RWPE2 (cell line): ENCODE measurements at places on chromosomes 12 and 14.
A peak's percentile ranks its signal among the peaks of the same experiment; 100 is the strongest.

DNA sequence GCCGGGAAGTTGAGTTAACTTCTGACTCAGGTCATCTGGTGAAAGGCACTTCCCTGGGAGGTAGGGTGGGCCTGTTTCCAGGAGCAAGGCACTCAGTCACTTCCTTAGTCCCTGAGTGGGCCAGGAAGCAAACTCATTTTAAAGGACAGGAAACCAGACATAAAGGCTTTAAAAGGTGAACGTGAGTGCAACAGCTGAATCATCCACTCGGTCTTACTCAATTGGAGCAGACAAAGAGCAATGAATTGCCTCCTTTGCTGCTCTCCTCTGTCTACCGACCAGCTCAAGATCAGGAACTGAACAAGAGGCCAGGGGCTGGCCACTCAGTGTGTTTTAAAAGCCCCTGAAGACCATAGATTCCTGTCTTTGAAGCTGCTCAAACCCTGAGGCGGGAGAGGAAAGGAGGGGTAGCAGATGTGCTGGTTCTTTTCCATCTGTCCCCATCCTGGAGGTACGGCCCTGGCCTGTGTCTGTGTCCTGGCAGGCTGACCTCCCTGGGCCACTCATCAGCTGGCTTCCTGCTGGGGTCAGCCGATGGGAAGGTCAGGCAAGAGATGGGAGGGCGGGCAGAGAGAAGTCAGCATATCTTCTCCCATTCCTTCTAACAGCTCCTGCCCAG, 148.9 kb downstream of the PPM1H start:
- DNase-seq = peak; percentile 87

DNA sequence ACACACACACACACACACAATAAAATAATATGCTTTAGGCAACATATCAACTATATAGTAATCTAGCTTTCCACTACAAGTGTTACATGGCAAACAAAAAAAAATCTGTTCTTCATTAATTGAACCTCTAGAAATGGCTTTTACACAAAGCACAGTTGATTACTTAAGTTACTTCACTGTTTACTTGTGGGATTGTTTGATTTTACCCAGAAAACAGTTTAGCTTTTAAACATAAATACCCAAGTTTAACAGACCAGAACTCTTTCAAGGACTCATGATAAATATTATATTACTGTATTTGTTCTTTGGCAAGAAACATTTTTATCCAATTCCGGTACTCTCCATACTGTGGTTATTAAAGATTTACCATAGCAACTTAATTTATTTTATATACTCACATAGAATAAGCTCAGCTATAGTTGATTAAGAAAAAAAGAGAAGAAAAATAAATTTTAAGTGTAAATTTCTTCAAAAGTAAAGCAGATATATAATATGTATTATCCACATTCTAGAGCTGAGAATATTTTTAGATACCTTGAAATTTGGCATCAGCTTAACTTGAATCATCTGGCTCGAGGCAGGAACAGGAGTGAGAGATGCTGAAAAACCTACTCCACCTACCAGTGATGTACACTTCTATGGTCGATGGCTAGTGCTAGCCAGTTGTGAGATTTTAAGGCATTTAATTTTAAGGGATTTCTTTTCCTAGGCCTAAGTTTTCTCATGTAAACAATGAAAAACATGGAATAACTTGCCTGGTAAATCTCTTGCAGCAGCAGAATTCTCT, 126.0 kb downstream of the BTG1 start:
- DNase-seq = no peak

GRCh38 chr14:92465353-92466055, 48.1 kb upstream of the RIN3 start:
- DNase-seq = no peak

DNA sequence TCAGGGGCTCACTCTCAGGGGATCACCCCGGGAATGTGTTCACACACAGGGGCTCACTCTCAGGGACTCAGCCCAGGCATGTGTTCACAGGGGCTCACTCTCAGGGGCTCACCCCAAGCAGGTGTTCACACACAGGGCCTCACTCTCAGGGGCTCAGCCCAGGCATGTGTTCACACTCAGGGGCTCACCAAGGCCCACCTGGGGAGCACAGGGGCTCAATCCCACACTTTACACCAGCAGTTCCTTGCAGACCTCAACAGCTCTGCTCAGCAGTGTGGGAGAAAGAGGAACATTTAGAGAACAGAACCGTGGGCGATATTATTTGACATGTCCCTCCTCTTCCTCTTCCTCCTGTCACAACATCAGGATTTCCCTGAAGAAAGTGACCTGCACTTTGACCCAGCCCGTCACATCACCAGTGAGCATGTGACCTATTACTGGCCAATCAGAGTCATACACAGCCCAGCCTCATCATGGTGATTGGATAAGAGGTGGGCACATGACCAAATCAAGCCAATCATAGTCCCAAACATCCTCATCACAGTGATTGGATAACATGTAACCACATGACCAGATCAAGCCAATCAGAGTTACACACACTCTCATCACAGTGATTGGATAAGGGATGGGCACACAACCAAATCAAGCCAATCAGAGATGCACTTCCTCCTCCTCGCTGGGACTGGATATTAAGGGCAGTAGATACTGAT, 359.4 kb upstream of the SFSWAP start:
- DNase-seq = no peak

- no peak for DNase-seq
Observed at GRCh38 chr12:90729736-90730135, 225.2 kb downstream of the CCER1 start.

DNA sequence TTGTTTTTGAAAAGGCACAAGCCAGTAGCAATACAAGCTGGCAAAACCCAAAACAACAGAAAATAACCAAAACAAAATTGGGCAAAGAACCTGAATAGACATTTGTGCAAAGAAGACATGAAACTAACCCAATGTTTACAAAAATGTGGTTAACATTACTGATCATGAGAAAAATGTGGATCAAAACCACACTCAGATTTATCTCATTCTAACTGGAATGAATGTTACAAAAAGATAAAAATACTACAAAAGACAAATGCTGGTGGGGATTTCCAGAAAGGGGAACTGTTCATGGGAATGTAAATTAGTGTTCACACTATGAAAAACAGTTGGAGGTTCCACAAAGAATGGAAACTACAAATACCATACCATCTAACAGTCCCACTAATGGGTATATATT, 26.6 kb downstream of the ASCL4 start:
- no peak for DNase-seq

GRCh38 chr12:47270782-47271664, 191.3 kb upstream of the AMIGO2 start:
- peak; percentile 79 for DNase-seq

- DNase-seq = no peak
Observed at GRCh38 chr14:85363358-85363757, 166.6 kb upstream of the FLRT2 start.

DNA sequence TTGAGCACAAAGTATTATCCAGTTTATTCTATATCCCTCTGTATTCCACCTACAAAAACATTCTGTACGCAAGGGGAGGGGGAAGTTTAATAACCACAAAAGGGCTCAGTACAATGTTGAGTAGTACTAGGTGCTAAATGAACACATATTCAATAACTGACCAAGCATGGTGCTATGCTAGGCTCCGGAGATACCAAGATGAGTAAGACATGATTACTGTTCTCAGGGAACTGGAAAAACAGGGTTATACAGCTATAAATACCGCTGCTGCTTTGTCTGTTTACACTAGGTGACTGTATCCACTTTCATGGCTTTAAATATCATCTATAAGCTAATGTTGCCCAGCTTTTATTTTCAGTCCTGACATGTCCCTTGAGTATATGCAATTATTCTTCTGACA, 135.8 kb downstream of the INSM2 start:
- DNase-seq = no peak

DNA sequence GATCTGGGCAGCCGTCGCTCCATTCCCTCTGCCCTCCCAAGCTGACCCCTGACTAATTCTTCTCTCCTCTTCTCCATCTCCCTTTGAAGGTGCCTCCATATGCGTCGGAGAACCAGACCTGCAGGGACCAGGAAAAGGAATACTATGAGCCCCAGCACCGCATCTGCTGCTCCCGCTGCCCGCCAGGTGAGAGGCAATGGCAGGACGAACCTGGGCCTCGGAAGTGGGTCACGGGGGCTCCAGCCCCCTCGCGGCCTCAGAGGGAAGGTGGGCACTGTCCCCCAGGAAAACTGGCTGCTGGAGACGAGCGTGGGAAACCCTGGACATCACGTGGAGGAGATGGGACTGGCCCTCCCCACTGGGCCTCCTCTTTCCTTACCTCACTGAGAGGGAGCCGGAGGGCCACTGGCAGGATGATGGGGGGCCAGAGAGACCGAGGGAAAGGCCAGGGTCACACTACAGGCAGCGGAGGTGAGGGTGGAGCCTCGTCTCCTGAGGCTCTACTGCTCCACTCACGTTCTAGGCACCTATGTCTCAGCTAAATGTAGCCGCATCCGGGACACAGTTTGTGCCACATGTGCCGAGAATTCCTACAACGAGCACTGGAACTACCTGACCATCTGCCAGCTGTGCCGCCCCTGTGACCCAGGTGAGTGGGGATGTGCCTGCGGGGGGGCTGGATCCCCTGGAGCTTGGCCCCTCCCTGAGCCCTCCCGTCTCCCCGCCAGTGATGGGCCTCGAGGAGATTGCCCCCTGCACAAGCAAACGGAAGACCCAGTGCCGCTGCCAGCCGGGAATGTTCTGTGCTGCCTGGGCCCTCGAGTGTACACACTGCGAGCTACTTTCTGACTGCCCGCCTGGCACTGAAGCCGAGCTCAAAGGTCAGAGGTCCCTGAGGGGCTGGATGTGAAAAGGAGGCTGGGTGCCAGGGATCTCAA, 806 bp downstream of the LTBR start:
- DNase-seq = no peak

DNA sequence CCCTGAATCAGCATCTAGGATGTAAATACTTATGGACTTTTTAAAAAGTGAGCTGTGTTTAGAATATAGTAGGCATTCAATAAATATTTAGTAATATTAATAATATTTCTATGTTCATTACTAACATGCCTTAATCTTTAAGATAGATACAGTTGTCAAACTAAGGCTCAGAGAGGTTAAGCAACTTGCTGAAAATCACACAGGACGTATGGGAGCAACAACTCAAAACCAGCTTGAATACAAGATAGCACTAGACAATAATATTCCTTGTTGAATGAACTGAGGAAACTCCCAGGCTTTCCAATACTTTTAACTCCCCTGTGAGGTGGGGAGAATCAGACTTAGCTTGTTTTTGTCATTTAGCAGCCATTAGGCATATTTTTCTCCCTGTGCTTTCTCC, 45.3 kb downstream of the LLPH start:
- DNase-seq = no peak

DNA sequence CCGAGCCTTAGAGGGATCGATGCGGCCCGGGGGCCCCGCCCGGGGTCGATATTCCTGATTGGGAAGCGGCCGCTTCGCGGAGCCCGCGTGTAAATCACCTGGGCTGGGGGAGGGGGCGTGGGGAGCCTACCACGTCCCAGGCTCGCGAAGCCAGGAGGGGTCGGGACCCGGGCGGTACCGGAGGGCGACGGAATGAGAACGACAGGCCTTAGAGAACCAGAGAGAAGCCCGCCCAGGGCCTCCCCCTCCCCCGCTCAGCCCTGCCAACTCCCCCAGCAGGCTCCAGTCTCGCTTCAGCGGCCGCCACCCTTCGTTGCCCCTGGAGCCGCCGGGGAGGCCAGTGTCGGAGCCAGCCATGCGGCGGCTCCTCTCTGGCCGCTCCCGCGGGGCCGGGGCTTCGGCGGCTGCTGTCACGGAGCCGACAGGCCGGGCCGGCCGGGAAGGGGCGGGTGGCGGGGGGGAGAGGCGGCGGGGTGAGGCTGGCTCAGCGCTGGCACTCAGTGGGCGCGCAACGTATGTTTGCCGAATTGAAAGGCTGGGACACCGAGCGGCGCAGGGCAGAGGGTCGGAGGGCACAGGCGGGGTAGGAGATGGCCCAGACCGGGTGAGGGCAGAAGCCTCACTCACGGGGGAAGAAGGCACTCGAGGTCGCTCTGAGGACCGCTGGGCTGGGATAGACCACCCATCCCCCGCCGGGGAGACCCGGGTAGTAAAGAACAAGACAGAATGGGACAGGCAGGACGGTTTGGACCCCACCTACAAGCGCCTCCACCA, 1.4 kb upstream of the DNAJC22 start:
- DNase-seq = peak; percentile 52

DNA sequence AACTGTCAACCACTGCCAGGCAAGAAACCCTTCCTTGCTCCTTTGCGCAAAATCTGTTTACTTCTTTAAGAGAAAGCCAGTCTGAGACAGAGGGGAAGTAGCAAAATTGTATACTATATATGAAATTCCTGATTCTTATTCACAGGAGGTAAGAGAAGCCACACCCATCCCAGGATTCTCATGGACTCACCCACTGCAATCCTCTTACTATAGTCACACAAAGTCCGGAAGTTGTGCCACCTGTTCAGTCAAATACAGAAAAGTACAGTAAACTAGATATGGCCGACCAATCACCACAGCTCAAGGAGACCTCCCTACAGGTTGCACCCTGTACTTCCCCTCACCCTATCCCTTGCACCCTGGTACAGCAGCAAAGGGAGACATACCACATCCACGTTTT, 2.9 kb downstream of the PRMT5 start:
- peak; percentile 80 for DNase-seq

GRCh38 chr14:76760331-76761135, 735 bp upstream of the VASH1 start:
- peak; percentile 46 for DNase-seq

GRCh38 chr12:49260571-49261363, 4.1 kb upstream of the TUBA1C start:
- no peak for DNase-seq

GRCh38 chr12:5503774-5504173, 71.9 kb downstream of the NTF3 start:
- DNase-seq = no peak

GRCh38 chr14:94423453-94424056, 29.0 kb downstream of the SERPINA11 start:
- DNase-seq = no peak

- no peak for DNase-seq
Observed at GRCh38 chr12:43758247-43758727, 303 bp downstream of the PUS7L start.

DNA sequence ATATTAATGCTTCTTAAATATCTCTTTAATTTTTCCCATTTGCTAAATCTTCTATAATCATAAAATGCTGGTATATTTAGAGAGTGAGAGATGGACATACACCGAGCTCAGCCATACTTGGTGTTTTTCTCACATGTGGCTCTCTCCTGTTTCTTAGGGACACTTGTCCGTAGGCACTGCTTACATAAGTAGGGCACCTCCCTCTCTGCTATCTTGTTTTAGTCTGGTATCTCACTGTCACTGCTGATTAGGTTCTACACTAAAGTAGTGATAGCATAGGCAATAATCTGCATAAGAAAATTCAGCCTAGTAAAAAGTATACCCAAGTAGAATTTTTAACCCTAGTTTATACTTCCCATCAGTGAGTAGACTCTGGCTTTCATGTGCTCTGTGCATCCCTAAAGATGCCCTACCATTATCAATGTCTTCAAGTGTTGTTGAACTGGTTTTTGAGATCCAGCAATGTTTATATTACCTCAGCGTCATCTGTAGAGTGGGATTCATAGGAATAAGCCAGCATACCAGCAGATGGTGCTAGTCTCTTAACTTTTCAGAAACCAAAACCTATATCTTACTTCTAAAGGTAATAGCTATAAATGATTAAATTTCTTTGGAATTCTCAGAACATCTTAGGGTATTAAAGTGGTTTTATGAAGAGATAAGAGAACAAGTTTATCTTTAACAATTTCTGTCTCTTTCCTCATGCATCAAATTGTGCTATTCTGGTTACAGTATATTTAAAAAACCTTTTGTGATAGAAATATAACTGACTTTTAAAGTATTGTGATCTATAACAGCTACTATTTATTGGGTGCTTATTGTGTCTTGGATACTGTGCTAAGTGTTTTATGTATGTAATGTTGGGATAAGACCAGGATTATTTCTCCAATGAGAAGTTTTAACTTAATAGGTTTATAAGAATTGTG, 32.9 kb downstream of the ARID2 start:
- no peak for DNase-seq

- no peak for DNase-seq
Observed at GRCh38 chr12:46998811-46999368, 80.5 kb upstream of the PCED1B start.
